ENCODE measurements at places on chromosomes 16 and 17.

GRCh38 chr17:82065193-82065637 is 389 bp downstream of the DUS1L start:
- no peak for DNase-seq

- no peak for DNase-seq
Observed at GRCh38 chr16:2827374-2827791, 2.7 kb upstream of the ZG16B start.

GRCh38 chr17:393806-394717 is 41.5 kb upstream of the RPH3AL start:
- no peak for DNase-seq

GRCh38 chr16:78897299-78897698 is 703.2 kb downstream of the MAF start:
- no peak for DNase-seq

DNA sequence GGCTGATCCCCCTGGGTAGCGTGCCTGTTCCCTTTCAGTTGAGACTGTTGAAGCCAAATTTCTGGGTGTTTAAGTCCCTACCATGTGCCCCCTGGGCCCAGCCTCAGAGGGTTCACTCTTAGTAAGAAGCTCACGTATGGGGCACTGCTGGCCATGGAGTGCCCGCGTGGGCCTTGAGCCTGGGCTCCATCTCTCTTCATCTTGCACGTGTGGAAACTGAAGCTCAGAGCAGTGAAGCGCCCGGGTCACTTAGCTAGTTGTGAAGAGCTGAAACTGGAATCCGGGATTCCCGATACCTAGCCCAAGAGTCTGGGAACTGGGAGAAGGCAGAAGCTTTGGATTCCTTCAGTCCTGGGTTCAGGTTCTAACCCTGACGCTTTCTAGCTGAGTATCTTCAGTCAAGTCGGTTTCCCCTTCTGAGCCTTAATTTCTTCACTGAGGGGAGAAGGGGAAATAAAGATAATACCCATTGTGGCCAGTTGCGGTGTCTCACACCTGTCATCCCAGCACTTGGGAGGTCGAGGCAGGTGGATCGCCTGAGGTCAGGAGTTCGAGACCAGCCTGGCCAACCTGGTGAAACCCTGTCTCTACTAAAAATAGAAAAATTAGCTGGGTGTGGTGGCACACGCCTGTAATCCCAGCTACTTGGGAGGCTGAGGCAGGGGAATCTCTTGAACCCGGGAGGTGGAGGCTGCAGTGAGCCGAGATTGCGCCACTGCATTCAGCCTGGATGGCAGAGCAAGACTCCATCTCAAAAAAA is 103.9 kb downstream of the OR1D5 start:
- no peak for DNase-seq

- DNase-seq: no peak
Observed at GRCh38 chr16:56163938-56164337, 27.4 kb upstream of the GNAO1 start.

GRCh38 chr17:56777859-56778258 is 55.9 kb downstream of the C17orf67 start:
- no peak for DNase-seq

DNA sequence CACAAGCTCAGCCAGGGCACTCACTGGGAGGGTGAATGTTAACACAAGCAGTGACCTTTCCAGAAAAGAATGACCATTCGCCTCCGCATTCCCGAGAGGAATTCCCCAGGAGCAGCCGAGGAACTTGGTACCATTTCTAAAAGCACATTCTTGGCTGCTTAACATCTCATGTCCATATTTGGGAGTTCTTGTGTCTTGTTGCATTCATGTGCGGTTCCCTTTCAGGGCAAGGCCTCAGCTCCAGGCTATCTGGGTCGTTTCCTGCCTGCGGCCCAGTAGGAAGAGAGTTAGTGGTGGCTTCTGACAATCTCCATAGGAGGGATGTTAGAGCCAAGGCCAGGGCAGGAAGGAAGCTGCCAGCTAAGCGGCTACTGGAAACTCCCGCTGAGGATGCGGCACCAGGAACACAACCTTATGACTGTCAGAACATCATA is 27.8 kb upstream of the MEAK7 start:
- no peak for DNase-seq

GRCh38 chr17:16493531-16494046 is 1.6 kb upstream of the LRRC75A start:
- DNase-seq: no peak

- no peak for DNase-seq
Observed at GRCh38 chr16:61547626-61548025, 488.6 kb downstream of the CDH8 start.

GRCh38 chr16:12455287-12455798 is 348.3 kb downstream of the CPPED1 start:
- no peak for DNase-seq

DNA sequence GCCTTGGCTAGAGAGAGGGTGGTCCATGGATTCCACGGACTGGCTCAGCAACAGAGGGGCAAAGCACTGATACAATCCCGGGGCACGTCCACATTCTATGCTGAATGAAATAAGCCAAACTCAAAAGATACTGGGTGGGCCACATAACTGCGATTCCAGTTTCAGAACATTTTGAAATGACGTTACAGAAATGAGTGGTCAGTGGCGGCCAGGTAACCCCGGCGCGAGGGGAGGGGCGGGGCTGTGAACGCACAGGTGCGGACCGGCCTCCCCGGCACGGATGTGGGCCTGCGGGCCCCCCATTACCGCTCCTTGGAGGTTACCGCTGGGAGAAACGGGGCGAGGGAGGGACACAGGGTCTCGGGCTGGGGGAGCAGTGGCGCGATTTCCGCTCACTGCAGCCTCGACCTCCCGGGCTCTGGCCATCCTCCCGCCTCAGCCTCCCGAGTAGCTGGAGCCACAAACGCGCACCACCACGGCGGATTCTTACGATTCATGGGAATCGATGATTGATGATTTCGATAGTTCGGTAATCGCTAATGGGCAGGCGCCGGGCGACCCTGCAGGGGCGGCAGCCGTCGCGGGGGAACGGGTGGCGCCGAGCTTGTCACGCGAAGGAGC is 559 bp downstream of the MVD start:
- DNase-seq: no peak

DNA sequence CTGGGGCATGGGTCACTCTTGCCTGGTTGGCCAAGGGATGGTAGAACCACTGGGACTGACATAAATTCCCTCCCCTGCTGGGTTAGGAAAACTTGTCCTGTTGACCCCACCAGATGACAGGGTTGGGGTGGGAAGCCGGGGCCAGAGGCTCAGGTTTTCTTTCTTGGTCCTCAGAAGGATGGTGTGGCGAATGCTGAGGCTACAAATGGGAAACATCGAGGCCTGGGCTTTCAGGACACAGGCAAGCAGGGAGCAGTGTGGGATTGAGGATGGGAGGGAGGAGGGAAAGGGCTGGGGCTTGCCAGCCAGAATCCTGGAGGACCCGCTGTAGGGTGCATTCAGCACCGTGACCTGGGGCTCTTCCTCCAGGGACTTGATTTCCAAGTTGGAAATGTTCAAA is 14.5 kb upstream of the PLEKHG4 start:
- no peak for DNase-seq

GRCh38 chr16:80924372-80924978 is 82.2 kb downstream of the CMC2 start:
- no peak for DNase-seq

- peak; percentile 40 for DNase-seq
Observed at GRCh38 chr16:1309888-1310831, 724 bp downstream of the UBE2I start.

- no peak for DNase-seq
Observed at GRCh38 chr16:66444049-66444481, 17.0 kb downstream of the BEAN1 start.

DNA sequence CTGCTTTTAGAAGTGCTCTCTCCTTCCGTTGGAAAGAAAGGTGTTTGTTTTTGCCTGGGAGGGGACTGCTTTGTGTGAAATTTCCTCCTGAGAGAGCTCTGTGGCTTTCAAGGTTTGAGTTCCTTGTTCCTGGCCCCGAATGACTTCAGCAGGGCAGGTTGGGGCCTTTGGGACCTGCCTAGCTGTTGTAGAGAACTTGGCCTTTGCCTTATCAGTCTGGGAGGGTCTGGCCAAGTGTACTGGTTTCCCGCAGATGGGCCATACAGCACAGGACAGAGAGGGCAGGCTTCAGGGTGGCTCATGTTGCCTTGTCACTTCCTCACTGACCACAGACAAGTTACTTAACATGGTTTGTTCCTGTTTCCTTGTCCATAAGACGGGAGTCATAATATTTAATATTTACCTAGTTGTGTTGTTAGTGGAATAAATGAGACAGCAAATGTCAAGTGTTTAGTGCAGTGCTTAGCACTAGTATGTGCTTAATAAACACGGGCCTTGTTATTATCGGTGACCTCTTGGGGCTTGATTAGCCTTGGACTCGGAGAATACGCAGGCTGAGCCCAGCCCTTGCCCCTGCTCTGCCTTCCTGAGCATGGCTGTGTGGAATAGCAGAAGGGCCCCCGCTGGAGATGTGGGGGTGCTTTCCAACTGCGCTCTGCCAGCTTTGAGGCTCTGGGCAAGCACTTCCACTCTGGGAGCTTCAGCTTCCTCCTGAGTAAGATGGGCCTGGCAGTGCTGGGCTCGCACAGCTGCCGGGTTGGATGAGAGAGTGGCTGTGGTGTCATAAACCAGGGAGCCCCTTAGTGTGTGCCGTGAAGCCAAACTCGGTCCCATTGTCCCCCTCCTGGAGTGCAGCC is 6.6 kb downstream of the PRSS8 start:
- DNase-seq: no peak

GRCh38 chr16:62965831-62966230 is 929.6 kb upstream of the CDH8 start:
- DNase-seq: no peak

GRCh38 chr16:88807142-88807625 is 3.6 kb downstream of the CDT1 start:
- DNase-seq: no peak

DNA sequence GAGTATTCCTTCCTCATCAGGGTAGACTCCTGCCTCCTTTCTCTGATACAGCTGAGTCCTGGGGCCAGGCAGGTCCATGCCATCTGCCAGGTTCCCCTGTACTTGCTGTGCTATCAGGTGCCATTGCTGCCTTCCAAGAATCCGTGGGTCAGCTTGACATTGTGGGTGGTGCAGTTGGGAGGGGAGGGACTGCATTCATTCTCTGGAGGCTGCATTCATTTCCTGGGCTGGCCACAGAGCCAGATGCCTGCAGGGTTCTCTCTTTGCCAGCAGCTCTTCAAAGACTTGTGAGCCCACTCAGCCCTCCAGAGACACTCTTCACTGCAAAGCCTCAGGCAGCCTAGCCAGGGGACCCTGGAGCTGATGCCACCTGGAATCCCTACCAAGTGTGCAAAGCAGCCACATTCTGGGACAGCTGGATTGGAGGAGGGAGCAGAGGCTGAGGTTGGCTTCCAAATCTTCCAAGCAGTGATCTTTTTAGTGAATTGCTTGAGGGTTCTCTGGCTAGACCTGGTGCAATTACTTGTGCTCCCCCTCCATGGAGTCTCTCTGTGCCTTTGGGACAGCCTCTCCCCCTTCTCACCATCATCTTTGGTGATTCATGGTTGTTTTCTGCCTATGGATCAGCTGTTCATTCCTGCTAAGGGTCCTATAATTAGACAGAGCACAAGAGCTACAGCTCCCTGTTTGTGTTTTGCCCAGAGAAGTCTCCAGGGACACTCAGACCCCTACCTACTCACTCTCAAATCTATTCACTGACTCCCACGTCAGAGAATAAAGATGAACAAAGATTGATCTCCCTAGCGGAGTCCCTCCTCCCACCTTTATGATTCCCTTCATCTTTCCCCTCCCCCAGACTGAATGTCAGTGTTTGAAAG is 20.9 kb downstream of the ANKFN1 start:
- DNase-seq: no peak

DNA sequence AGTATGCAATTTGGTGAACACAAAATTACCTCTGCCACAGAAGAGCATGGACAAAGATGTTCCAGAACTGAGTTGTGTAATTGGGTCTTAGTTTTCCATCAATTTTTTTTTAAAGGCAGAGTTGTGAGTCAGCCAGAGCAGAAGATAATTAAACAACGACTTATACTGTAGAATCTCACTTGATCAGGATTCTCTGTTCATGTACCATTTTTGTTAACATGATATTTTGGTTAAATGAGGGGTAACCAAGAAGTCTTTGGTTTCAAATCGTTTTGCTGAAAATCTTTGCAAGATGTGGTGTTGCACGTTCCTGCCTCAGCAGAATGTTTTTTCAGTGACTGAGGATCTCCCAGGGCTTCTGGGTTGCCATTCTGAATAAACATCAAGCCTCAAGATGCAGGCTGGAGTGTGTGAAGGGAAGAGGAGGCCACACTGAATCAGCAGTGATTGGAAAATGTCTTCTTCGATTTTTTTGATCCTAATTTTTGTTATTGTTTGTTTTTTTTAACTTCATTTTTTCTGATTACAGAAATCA is 232.6 kb upstream of the IRX3 start:
- DNase-seq: no peak

Data from stimulated activated CD4-positive, alpha-beta T cell treated with anti-CD3 and anti-CD28 coated beads, Interleukin-1b, Interleukin-23, amount 100 ng/mL, for 24 hours (primary cell).